ENCODE measurements at places on chromosomes 16 and 17. TPM values are rescaled to one million over a fixed set of nuclear protein-coding genes. Genes with fewer than 3 reads are reported as not detected.

- DNase-seq = no peak
Measured at GRCh38 chr16:67284699-67285646, 5.6 kb downstream of the PLEKHG4 start.

DNA sequence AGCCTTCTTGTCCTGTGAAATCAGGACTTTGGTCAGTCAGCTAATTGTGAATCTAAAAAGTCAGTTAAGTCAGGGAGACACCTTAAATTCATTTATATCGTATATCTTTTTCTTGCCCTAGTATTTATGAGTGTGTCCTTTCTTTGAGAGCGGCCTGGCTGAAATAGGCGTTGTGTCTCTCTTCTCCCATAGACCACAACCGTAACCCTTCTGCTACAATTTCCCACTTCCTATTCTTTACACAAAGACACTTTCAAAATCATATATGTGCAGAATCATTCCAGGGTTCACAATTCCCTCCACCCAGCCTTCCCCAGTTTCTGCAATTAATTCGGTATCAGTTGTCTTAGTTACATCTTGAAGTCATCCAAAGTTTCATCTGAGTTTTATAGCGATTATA lies 14.0 kb upstream of the COTL1 start:
- DNase-seq = no peak

- DNase-seq = no peak
Measured at GRCh38 chr16:1871974-1872635, at the start of gene MEIOB. MEIOB (minus strand) TSS chr16:1872164; CDS start chr16:1868175, 3,989 bp downstream.

- DNase-seq = no peak
Measured at GRCh38 chr17:51004249-51004648, 116.4 kb downstream of the SPAG9 start.

- DNase-seq = no peak
Measured at GRCh38 chr16:64586781-64587180, 535.1 kb downstream of the CDH11 start.

- no peak for DNase-seq
Measured at GRCh38 chr16:56515665-56516064, 4.2 kb downstream of the BBS2 start.

DNA sequence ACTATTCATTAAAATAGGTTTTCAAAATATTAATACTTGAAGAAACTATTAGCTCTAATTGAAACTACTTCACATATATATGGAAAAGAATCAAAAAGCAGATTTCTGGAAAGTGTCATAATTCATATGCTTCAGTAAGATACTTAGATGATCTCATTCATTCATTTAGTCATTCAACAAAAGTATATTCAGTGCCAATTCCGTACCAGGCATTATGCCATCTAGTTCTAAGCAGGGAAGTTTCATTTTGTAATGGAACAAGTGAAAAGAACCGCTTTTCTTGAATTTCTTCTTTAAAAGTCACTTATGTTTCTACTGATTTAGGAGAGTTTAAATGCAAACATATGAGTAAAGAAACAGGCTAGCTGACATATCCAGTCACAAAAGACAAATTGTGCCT lies 118.3 kb upstream of the FAM20A start:
- DNase-seq = no peak

- no peak for DNase-seq
Measured at GRCh38 chr17:28228109-28228840, 90.7 kb upstream of the TMEM97 start.

DNA sequence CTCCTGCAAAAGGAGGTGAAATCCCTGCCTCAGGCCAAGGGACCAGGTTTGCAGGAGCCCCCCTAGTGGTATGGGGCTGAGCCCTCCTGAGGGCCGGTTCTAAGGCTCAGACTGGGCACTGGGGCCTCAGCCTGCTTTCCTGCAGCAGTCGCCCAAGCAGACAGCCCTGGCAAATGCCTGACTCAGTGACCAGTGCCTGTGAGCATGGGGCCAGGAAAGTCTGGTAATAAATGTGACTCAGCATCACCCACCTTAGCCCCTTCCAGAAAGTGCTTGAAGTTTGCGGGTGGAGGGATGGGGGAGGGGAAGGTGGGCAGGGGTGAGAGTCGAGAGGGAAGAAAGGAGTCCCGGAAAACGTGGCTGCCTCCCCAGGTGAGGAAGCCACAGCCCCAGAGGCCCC lies 2.1 kb downstream of the MC1R start:
- DNase-seq = no peak

DNA sequence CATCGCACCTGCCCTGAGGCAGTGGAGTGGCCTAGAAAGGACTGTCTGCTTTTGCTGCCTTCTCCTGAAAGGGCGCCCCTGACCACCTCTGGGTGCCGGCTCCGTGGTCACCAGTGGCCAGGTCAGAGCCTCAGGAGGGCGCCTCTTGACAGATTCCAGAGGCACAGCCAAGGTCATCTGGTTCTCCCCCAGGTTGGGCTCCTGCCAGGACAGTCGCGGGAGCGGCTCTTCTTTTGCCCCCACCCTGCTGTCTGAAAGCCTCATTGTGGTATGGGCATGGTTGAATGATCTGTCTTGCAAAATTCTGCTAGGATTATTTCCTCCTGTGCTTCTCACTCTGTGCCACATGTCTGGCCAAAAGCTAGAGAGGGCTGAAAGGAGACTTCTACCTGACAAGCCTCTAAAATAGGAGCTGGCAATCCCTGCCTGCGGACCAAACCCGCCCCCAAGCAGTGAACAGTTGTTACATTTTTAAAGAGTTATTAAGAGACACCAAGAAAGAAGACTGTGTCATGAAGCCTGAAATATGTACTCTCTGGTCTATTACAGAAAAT lies 82.8 kb downstream of the SNX29 start:
- no peak for DNase-seq

- no peak for DNase-seq
Measured at GRCh38 chr17:50656509-50656908, 21.8 kb downstream of the ABCC3 start.

DNA sequence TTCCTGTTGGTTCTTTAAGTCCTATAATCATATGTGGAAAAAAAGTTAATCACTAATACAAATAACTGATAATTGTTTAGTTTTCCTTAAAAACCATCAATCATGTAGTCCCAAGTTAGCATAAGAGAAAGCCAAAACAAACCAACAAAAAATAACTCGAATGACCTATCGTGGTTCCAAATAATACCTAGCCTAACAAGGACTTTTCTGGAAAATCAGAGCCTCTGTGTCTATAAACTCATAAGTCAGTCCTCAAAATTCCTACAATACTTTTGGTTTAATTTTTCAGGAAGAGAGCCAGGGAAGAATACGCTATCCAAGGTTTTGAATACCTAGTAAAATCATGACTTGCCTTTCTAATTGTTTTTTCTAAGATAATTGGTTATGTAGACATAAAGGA lies 975.3 kb upstream of the SOX9 start:
- DNase-seq = no peak

DNA sequence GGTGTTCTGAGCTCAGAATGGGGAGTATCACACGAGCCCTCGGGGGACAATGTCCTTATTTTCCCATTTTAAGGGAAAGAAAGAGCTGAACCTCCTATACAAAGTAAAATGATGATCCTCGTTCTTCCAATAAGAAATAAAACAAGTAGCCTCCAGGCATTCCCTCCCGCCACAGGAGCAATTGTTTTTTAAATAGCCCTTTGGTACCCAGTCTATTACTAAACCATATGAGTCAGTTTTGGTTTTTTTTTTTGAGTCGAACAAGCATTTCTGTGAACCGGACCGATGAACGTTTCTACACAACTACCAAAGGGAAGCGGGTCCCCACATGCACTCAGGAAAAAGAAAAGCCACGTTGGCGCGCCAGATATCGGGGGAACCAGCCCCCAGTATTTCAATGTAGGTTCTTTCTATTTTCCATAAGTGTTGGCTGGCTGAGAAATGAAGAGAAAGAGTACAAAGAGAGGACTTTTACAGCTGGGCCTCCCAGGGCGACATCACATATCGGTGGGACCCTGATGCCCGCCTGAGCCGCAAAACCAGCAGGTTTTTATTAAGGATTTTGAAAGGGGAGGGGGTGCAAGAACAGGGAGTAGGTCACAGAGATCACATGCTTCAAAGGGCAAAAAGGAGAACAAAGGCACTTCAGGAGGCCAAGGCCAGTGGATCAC lies 3.8 kb upstream of the DCXR start:
- DNase-seq = no peak

DNA sequence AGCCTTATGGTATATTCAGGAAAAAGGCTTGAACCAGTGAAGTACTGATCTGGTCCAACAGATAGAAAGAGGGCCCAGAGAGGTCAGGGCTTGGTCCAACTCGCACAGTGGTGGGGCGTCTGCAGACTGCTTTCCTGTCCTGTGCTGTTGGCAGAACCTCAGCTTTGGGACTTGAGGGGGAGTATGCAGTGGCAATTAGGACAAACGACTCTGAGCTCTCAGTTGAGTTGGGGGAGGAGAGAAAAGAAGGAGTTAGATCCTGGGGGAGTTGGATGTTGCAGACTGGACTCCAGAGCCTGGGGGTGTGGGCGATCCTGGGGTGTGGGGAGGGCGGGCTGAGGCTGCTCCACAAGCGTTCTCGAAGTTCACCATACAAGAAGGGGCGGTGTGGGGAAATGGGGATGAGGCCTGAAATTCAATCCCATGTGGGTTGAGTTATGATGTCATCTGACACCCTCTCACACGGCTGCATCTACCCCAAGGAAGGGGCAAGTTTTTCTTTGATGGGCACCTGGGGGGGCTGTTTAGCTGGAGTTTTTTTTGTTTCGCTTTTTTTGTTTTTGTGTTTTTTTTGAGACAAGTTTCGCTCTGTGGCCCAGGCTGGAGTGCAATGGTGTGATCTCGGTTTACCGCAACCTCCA lies 14.6 kb downstream of the GRB7 start:
- peak; percentile 50 for DNase-seq

DNA sequence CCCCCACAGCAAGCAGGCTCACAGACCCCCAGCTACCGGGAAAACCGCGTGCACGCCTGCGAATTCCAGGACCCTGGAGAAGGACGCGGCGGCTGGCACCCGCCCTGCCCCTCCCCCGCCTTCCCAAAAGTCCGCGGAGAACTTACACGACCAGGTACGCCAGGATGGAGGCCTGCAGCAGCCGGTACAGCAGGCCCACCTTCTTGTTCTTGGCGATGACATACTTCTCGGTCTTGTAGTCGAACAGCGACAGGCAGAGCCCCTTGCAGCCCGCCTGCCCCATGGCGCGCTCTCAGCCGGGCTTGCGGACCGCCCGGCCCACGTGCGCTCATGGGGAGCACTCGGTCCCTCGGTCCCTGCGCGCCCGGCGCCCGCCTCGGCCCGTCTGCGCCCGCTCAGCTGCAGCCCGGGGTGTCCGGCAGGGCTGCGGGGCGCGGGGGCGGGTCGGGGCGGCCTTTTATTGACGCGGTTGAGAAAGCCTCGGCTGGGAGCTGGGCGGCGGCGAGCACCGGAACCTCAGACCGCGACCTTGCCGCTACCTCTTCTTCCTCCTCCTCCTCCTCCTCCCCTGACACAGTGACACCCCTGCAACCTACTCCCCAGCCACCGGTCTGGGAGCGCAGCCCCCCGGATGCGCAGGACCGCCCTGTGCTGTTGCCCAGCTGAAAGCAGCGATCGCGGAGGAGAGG lies at the start of gene P2RX5:
P2RX5 (minus strand) TSS at position 433 of the 689 bp plus-strand sequence; CDS start at position 283, 150 bp downstream.
- no peak for DNase-seq

- DNase-seq = peak; percentile 73
Measured at GRCh38 chr16:20866145-20866772, 33.9 kb downstream of the DCUN1D3 start.

GRCh38 chr17:3583456-3583855 lies 25.8 kb downstream of the TRPV1 start:
- no peak for DNase-seq

DNA sequence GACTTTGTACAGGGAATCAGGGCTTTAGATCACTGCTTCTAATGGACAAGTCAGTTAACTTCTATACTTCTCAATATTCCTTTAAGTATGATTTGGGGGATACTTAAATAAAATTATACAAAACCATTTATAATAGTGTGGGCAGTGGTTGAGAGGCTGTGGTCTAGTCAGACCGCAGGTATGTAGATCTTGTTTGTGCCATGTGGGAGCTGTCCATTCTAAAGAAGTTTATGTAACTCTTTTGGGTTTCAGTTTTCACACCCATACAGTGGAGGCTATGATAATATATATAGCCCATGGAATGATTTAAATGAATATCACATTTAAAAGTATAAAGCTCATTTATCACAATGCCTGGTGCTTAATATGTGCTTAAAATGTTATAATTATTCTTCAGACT lies 654.3 kb upstream of the KIF2B start:
- DNase-seq = no peak

DNA sequence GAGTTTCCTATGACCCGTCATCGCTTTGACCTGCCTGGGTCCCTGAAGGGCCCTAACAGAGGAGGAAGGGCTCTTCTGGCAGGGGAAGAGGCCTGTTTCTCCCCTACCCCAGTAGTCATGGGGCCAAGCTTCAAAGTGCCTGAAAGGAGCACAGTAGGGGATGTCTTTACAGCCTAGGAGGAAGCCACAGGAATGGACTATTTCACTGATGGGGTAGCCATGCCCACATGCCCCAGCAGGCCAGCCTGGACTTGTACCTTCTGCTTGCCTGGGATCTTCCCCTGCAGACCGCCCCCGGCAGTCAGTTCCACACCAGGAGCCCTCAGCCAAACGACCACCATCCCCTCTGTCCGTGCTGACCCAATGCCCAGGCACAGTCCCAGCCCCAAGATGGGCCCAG lies 41.8 kb upstream of the PEMT start:
- no peak for DNase-seq

DNA sequence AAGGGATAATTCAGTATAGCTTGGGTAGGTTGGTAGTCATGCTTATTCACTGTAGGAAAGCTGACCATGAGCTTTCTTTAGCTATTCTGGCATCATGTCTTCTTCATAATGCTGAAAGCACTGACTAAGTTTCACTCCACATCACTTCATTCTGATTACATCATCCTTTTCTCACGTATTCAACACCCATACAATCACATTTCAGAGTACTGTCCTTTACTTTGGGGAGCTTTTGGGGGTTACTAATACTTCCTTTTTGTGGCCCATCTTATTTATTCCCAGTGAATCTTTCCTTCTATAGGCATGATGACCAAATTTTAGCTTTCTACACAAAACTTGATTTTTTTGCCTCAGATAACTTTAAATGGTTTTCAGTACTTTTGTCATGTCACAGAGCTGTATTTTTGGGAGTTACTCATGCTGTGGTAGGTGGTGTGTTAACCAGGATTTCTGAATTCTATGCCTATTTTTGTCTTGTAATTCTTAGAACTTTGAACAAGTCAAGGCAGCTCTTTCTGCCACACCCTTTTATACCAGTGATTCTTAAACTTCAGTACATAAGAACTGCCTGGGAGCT lies 23.5 kb downstream of the TADA2A start:
- no peak for DNase-seq

GRCh38 chr17:33725675-33726271 lies 432.7 kb upstream of the ASIC2 start:
- no peak for DNase-seq

The UMOD gene
- total RNA-seq = not detected

The KRTAP4-4 gene
- not detected for total RNA-seq

The ZNF423 gene
- 19.7 TPM for total RNA-seq

The USP22 gene
- 82.9 TPM for total RNA-seq

The RPH3AL gene
- 3.0 TPM for total RNA-seq

The CA7 gene
- not detected for total RNA-seq

The SOCS1 gene
- 4.6 TPM for total RNA-seq

Data from sigmoid colon (tissue), 7 donors.